ENCODE measurements at places on chromosomes 7 and 10.

GRCh38 chr10:13920031-13920430 is 333.3 kb downstream of the PRPF18 start:
- DNase-seq, result no peak

DNA sequence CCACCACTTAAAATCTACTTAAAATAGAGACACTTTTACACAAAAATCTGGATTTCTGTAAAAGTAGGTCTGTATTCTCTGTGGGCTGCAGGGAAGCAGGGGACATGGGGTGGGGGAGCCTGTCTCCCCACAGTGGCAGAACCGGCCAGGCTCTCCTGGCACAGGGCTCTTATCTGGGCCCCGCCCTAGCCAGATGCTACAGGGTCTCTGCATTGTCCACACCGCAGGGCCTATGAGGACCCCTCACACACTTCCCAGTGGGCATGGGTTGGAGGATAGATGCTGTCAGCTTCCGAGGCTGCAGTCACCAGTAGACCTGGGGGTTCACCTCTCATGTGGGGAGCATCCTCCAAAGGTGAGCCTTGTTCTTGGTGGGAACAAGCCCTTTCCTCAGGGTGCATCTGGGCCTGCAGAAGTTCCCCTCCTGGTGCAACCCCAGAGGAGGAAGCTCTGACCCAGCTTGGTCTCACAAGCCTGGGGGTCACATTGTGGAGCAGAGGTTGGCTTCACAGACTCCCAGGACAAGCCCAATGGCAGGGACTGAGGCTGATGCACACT is 15.4 kb upstream of the MYL7 start:
- no peak for DNase-seq

GRCh38 chr10:69220041-69220451 is at the start of gene HKDC1:
Gene HKDC1 (plus strand): TSS chr10:69220332. CDS start chr10:69220436, 104 bp downstream.
- DNase-seq, result no peak

GRCh38 chr7:128456255-128456725 is 612 bp downstream of the HILPDA start:
- DNase-seq, result no peak

DNA sequence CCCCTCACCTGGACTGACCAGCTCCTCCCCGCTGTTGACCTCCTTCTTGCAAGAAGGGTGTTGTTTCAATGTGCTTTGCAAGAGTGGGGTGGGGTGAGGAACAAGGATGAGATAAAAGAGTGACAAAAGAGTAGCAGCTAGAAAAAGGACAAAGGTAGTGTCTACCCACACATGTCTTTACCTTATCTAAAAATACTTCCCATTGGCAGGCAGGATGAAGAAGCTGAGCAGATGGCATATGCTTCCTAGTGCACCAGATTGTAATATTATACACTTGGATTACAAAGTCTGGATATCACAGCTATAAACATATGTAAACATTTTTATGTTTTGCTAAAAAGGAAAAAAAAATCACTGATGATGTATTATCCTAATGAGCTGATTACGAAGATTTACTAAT is 34.5 kb downstream of the CHN2 start:
- no peak for DNase-seq

DNA sequence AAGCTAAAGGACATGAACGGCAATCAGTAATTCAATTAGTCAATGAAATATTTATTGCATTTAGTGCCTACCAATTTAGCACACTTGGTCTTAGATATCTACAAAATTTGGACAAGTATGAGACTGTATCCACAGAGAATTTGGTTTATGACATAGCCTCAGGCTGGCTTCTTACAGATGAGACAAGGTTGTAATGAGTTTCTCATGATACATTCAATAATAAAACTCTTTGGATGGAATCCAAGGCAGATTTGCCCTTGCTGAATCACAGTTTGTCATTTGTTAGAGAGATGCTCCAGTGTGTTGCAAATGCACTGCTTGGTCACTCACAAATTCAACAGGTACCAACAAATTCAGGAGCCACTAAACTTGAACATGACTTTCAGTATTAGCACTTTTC is 162.5 kb downstream of the GPR37 start:
- no peak for DNase-seq

DNA sequence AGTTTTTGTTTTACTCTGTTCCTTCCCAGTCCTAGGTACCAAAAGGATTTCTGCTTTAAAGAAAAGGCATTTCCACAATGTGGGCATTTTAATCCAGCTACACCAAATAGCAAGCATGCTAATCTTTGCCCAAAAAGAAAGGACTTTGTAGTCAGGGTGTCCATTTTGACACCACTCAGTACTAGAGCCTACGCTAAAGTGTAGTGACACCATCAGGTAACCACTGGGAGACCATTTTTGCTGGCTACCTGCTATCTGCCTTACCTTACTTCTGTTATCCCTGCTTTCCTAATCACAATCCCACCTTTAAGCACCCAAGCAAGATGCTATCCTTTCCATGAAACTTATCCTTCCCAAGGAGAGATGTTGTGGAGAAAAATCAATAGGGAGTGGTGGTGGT is 129.7 kb downstream of the VPS50 start:
- no peak for DNase-seq

DNA sequence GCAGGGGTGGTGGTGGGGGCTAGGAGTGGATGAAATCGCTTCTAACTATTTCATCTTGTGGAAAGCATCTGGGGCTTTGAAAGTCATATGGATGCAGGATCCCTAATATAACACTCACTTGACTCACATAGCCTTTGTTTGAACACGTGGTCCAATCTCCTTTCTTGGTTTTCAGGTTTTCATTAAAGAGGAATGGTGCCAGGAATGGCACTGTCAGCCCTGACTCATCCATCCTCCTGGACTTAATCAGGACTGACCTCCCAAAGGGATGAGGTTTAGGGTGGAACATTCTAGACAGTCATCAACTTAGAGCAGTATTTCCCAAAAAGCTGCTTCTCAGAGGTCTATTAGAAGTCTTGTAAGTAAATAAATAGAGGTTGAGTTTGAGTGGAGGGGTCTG is 162.0 kb upstream of the PLXNA4 start:
- no peak for DNase-seq

DNA sequence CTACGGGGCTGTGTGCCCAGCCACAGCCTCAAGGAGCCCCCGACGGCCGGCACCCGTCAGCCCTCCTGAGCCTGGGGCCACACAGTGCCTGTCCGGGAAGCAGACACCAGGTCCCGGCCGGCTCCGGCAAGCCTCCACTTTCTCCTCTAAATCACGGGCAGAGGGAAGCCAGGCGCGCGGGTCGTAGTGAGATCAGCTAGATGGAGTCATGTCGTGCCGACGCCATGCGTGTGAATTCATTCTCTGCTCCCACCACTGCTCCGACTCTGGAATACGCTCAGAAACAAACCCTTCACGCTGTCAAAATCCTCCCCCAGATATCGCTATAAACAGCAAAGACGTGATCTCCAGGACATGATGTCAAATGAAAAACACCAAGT is 93.7 kb upstream of the DNAAF5 start:
- DNase-seq, result no peak

DNA sequence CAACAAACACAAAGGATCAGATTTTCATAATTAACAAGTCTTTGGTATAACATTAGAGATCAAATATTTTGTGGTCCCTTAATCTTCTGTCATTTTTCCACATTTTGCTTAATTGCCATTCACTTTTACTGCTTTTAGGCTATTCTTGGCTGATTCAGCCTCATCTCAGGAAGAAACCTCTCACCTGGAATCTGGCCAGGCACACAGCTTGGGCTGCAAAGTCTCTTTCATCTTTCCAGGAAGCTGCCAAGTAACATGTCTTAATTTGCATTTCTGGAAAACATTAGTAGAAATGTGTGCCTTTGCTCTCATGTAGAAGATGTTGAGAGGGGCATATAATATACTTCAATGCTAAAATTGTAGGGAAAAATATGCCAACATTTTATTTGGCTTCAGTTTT is 174.2 kb upstream of the STEAP4 start:
- no peak for DNase-seq

GRCh38 chr10:60932756-60933155 is 11.2 kb downstream of the RHOBTB1 start:
- no peak for DNase-seq

DNA sequence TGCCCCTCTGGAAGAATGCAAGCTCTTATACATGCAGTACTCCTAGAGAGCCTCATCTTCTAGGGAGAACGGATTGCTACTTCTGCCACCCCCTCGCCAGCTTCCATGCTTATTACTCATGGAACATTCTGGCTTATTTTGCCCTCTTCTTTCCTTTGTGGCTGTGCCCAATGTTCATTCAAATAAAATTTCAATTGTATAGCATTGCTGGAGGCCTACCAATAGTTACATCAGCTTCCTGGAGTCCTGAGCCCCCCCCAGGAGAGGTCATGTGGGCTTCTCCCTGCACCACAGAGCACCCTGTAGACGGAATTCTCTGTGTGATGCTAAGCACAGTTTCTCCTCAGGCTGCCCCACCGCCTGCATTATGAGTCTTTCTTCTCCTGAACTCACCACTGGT is 1094.0 kb downstream of the KCNMA1 start:
- DNase-seq, result no peak

GRCh38 chr10:113178771-113179170 is 228.7 kb downstream of the TCF7L2 start:
- no peak for DNase-seq

DNA sequence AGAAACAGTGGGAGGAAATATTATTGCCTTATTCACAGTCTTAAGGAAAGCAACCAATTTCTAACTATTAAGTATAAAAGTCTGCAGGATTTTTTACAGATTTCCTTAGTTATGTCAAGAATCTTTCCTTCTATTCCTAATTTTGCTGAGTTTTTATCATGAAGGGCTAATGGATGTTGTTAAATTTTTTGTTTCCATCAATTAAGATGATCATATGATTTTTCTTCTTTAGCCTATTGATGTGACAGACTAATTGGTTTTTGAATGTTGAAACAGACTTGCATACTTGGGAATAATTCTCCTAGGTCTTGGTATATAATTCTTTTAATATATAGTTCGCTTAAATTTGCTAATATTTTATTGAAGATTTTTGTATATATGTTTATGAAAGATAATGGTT is 569.1 kb upstream of the KCND2 start:
- DNase-seq, result no peak

- DNase-seq, result no peak
Observed at GRCh38 chr10:22429146-22429545, 83.8 kb downstream of the SPAG6 start.

DNA sequence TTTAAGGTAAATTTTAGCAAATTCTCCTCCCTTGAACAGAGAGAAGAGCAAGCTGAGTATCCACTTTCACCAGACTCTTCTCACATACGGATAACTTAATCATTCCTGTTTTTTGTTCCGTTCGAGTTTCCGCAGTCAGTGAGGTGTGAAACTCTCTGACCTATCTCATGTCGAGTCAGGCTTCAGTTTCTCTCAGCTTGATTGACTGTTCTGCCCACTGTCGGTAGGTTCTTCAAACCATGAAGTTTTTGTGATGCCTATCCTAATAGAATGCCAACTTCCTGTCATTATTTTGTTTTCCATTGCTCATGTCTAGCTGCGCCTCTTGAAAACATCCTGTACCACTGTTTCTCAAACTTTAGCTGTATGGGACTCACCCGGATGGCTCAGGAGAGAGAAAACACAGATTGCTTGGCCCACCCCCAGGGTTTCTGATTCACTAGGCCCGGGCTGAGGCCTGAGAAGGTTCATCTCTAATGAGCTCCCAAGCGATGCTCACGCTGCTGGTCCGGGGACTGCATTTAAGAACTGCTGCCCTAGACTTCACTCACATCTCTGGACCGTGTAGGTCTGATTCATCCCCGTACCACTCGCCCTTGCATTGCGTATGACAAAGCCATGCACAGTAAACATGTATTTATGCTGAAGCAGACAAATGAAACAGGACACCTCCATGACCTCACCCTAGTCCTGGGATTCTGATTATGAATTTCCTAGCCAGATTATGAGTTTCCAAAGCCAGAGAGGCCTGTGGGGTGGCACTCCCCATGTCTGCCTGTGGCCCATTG is 208.4 kb upstream of the AGK start:
- no peak for DNase-seq

DNA sequence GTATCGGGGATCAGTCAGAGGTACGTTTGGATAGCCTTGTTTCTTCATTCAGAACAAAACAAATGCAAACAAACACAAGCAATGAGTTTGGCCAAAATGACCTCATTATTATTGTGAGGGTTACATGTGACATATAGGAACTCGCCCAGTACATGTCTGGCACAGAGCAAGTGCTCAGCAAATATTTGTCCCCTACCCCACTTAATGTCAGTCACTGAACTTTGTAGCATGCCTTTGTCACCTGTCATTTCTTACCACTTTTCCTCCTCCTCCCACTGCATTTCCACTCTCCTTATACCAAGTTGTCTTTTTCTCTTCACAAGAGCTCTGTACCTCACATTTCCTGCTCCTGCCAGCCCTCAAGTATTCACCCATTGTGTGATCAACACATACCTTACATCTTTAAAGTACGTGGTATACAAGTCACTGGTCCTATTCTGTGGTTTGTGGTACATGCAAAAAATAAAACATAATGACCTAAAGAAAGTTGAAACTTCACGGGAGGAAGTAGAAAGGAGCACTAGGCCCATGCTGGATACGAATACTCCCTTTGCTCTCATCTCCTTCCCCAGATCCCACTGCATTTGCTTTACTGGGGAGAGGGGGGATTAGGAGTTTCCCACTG is 236.0 kb downstream of the INHBA start:
- DNase-seq, result no peak

- no peak for DNase-seq
Observed at GRCh38 chr7:105765846-105766245, 110.6 kb downstream of the ATXN7L1 start.

GRCh38 chr10:63497321-63497720 is 23.9 kb upstream of the REEP3 start:
- DNase-seq, result no peak

GRCh38 chr10:66835400-66835799 is 90.4 kb upstream of the LRRTM3 start:
- DNase-seq, result no peak

GRCh38 chr7:154231732-154232131 is 179.5 kb downstream of the DPP6 start:
- no peak for DNase-seq

DNA sequence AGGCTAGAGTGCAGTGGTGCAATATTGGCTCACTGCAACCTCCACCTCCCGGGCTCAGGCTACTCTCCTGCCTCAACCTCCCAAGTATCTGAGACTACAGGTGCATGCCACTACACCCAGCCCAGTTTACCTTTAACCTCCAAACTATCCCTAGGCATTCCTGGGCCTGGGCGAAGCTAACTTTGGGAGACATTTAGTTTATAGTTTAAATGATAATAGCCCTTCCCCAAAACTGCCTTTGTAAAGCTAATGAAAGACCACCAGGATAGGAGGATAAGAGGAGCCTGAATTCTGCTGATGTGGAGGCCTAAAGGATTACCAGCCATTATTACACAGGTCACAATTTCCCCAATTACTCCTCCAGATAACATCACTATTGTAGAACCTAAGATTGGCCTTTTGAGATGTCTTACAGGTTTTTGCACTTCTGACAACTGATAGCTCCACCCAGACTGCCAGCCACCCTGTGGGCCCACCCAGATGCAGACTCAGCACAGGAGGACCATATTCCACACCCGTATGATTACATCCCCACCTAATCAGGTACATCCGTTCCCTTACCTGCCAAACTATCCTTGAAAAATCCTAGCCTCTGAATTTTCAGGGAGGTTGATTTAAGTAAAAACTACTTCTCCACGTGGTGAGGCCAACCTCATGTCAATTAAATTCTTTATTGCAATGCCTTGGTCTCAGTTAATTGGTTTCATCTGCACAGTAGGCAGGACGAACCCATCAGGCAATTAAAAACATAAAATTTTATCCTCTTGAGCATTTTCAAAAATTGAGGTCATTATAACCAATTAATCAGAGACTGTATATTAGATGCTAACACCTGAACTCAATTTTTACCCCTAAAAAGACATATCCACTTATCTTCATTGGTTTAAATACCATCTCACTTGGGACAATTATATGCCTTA is 62.3 kb upstream of the TMEM254 start:
- DNase-seq, result no peak

Data from activated effector memory CD4-positive, alpha-beta T cell treated with Interleukin-2 at 50 U/mL for 16 hours (primary cell).